ENCODE measurements at places on chromosomes 2 and 18.

DNA sequence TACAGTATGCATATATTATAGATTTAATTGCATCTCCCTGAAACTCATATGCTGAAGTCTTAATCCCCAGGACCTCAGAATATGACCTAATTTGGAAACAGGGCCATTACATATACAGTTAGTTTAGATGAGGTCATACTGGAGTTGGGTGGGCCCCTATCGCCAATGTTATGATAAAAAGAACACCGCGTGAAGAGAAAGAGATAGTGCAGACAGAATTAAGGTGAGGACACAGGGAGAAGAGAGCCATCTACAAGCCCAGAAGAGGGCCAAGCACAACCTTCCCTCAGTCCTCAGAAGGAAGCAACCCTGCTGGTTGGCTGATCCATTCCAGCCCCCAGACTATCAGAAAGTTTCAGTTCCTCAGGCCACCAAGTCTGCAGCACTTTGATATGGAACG, 311.9 kb upstream of the RAB6C start:
- no peak for DNase-seq

- DNase-seq, result no peak
Measured at GRCh38 chr2:191265311-191266170, 20.3 kb downstream of the MYO1B start.

DNA sequence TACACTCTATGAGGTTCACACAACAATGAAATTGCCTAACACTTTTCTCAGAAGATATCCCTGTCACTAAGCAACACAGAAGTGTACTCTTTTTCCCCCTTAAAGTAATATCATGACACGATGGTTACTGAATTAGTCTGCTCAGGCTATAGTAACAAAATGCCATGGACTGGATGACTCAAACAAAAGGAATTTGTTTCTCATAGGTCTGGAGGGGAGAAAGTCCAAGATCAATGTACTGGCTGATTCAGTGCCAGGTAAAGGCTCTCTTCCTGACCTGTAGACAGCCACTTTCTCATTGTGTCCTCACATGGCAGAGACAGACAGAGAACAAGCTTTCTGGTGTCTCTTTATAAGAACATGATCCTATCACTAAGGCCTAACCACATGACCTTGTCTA, 211.9 kb downstream of the RBM43 start:
- DNase-seq, result peak; percentile 32

DNA sequence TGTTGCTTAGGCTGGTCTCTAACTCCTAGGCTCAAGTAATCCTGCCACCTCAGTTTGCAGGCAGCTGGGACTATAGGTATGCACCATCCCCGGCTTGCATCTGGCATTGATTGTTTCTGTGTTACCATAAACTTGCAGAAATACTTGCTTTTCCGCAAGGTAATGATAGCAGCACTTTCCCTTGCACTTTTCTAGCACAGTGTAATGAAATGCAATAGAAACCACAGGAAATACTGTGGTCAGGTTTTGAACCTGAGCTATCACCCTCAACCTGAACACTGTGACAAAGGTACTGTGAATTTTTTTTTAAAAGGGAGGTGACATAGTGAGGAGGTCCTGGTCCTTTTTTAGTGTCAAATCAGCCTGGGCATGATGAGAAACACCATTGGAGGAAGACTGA, 38.3 kb downstream of the DHRS9 start:
- no peak for DNase-seq

GRCh38 chr2:192146069-192147015, 48.4 kb downstream of the TMEFF2 start:
- DNase-seq, result no peak

DNA sequence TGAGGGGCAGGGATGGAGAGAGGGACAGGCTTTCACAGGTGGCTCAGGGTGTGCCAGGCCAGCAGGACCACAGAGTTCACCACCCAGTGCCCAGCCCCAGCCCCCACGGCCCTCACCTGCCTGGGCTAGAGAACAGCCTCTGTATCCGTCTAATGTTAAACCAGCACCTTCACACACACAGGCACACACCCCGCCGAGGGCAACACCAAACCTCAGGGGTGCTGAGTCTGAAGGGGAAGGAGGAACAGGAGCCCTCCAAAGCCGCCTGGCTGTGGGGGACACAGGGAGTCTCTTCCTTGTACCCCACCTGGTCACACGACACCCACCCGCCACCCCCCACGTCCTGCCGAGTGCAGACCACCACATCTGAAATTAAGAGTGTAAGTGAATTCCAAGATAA, 205.8 kb upstream of the SALL3 start:
- DNase-seq, result no peak

Measured in HuH-7.5 (cell line).